ENCODE measurements at places on chromosomes 4 and X.

DNA sequence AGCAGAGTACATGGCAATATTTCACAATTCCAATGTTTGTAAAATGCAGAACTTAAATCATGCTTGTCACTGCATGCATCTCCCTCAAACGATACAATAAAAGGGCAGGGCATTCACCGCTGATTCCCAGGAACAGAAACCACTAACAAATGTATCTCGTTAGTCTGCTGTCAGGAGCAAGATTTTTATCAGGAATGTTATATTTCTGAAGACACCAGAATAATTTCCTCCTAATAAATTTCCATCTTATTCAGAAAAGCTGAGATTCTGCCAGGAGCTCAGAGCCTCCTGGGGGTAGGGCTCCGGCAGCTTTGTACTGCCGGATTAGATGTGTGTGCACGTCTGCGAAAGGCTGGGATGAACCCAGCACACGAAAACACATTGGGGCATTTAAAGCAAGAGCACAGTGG, 54.0 kb upstream of the LDB2 start:
- H3K27ac ChIP-seq, result no peak overlapping the region
- H3K27me3 ChIP-seq, result no peaks in the 10 kb centered on the region
- H3K4me1 ChIP-seq, result no peaks in the 10 kb centered on the region
- no peak overlapping the region for H3K4me3 ChIP-seq

- H3K27ac ChIP-seq, result no peak overlapping the region
- H3K4me1 ChIP-seq, result no peaks in the 10 kb centered on the region
- H3K36me3 ChIP-seq, result peaks cover 3% of the 10 kb centered on the region
These were observed 21.4 kb downstream of the HMX1 start for GRCh38 chr4:8850074-8850829.

- DNase-seq, result no peak
- H3K27ac ChIP-seq, result no peak overlapping the region
- H3K4me1 ChIP-seq, result no peaks in the 10 kb centered on the region
These were observed 27.8 kb upstream of the NXF3 start for GRCh38 chrX:103120748-103121147.

DNA sequence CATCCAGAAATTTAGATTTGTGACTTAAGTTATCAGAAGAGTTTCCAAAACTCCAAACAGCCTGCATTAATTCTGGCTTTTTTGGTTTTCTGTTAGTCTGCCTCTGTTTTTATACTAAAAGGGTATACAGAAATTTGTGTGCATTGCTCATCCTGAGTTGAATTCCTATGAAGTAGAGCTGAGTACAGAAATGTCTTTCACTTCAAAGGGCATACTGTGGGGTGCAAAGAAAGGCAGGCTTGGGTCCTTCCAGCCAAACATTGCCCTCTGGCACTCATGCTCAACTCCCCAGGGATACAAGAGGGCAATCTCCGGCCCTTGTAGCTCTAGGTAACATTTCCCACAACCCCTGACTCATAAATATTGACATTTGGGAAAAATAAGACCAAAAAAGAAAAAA, 27.6 kb upstream of the TMEM184C start:
- H3K27ac ChIP-seq, result no peak overlapping the region
- DNase-seq, result no peak
- H3K4me3 ChIP-seq, result no peak overlapping the region
- no peaks in the 10 kb centered on the region for H3K4me1 ChIP-seq

- H3K4me3 ChIP-seq, result no peak overlapping the region
- no peaks in the 10 kb centered on the region for H3K36me3 ChIP-seq
- no peak for DNase-seq
- no peaks in the 10 kb centered on the region for H3K4me1 ChIP-seq
These were observed 23.2 kb upstream of the TSR2 start for GRCh38 chrX:54416965-54417364.

DNA sequence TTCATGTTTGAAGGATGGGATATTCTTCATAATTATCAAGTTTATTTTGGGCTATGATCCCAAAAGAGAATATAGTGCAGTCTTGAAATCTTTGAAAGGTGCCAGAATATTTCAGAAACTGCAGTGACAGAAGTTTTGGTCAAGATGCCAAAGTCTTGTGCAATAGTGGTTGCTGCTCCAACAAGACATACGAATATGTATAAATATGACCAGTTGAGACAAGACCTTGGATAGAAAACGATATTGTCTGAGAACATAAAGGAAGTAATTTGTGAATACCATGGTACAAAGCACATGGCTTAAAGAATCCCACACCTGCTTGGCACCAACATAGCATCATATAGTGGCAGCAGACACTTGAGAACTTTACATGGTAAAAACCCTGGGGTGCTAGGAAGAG, 48.6 kb upstream of the AMELX start:
- H3K27me3 ChIP-seq, result peaks cover 8% of the 10 kb centered on the region
- H3K27ac ChIP-seq, result no peak overlapping the region
- H3K4me1 ChIP-seq, result no peaks in the 10 kb centered on the region

DNA sequence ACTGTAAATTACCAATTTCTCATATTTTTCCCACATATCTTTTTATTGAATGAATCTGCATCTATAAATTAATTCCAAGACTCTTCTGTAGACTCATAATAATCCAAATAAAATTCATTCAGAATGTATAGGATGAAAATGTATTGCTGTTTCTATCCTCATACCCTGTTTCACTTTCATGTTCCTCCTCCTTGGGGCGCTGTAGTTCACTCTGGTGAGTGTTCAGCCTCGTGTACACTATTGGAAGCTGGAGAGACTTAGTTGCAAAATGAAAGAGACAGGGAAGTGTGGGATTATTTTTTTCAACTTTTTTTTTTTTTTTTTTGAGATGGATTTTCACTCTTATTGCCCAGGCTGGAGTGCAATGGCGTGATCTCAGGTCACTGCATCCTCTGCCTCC, 296.1 kb downstream of the TLL1 start:
- H3K4me3 ChIP-seq, result no peak overlapping the region
- H3K27ac ChIP-seq, result no peak overlapping the region
- no peaks in the 10 kb centered on the region for H3K27me3 ChIP-seq
- no peaks in the 10 kb centered on the region for H3K36me3 ChIP-seq
- DNase-seq, result no peak

DNA sequence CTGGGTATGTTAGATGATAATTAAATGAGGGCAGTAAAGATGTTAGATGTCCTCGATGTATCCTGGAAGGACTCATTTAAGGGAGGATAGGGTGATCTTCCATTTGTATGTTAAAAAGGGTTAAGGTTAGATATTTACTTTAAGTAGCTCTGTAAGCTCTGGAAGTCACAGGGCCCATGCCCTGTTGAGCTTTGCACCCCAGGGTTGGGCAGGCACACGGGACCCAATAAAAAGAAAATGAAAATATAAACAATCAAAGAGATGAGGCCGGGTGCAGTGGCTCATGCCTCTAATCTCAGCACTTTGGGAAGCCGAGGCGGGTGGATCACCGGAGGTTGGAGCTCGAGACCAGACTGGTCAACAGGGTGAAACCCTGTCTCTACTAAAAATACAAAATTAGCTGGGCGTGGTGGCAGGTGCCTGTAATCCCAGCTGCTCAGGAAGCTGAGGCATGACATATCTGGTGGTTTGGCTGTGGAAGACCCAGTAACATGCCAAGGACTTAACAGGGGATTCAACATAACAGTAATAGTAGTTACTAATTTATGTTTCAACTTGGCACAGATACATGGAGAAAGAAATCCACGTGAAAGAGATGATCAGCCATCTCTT, 16.9 kb upstream of the PHEX start:
- DNase-seq, result no peak
- H3K4me3 ChIP-seq, result no peak overlapping the region
- H3K4me1 ChIP-seq, result peaks cover 6% of the 10 kb centered on the region
- H3K27me3 ChIP-seq, result no peaks in the 10 kb centered on the region
- H3K36me3 ChIP-seq, result peaks cover under 1% of the 10 kb centered on the region

DNA sequence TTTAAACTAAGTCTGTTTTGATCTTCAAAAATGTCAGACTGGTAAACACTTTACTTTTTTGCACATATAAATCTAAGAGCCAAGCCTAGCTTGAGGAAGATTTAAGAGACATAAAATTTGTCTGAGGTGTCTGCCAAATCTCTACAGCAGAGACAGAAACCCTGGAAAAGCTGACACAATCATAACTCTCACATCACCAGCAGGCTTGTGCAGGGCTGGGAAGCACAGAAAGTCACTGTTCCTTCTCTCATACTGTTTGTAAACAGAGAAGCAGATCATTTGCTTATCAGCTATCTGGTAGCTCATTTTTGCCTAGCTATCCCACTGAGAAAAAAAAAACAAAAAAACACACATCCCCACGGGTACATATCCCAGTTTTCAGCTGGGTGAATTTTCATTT, 7.0 kb downstream of the ENOX2 start:
- H3K27me3 ChIP-seq, result peaks cover 4% of the 10 kb centered on the region
- H3K27ac ChIP-seq, result no peak overlapping the region
- no peak overlapping the region for H3K4me3 ChIP-seq
- peaks cover 4% of the 10 kb centered on the region for H3K4me1 ChIP-seq
- H3K36me3 ChIP-seq, result peaks cover 9% of the 10 kb centered on the region

DNA sequence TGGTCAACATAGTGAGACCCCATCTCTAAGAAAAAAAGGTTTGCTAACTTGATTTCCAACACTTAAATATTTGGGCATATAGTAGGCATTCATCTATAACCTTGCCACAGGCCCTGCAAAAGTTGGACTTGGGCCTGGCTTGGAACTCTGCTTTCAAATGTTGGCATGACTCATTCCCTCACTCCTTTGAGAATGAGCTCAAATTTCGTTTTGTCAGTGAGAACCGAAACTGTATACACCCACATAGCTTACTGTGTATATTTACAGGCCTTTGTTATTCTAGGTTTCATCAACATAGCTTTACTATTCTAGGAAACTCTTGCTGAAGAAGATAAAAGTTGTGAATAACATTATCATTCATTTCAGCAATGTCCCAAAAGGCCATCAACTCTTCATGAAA, 88.7 kb upstream of the ELOVL6 start:
- DNase-seq, result no peak
- H3K4me3 ChIP-seq, result no peak overlapping the region
- no peak overlapping the region for H3K27ac ChIP-seq
- no peaks in the 10 kb centered on the region for H3K36me3 ChIP-seq
- H3K27me3 ChIP-seq, result peaks cover 12% of the 10 kb centered on the region

GRCh38 chr4:9764155-9764696, 17.2 kb upstream of the DRD5 start:
- H3K4me1 ChIP-seq, result no peaks in the 10 kb centered on the region
- H3K27ac ChIP-seq, result no peak overlapping the region
- no peak overlapping the region for H3K4me3 ChIP-seq
- no peaks in the 10 kb centered on the region for H3K36me3 ChIP-seq
- H3K27me3 ChIP-seq, result peaks cover 22% of the 10 kb centered on the region

- H3K4me3 ChIP-seq, result no peak overlapping the region
- no peaks in the 10 kb centered on the region for H3K4me1 ChIP-seq
- DNase-seq, result no peak
- no peak overlapping the region for H3K27ac ChIP-seq
These were observed 81.2 kb upstream of the GPM6B start for GRCh38 chrX:13898083-13898482.

DNA sequence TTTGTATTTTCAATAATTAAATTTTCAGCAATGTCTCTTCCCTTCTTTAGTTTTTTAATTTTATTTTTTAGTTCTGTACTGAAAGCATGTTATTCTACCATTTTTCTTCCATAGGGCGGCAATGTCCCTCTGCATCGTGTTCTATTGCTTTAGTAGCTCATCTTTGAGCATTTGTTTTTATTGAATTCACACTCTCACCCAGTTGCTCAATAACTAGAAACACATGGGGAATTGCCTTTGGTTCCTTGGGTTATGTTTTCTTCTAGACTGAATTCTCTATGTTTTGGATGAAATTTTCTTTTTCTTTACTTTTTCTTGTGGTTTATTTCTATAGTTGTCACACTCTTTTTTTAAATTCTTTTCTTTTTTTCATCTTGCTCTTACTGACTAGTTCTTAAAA, 233.8 kb upstream of the LDB2 start:
- no peaks in the 10 kb centered on the region for H3K36me3 ChIP-seq
- no peak overlapping the region for H3K27ac ChIP-seq
- no peak for DNase-seq
- H3K27me3 ChIP-seq, result no peaks in the 10 kb centered on the region
- H3K4me3 ChIP-seq, result no peak overlapping the region

GRCh38 chr4:151304226-151304625, 21.2 kb downstream of the SH3D19 start:
- H3K4me3 ChIP-seq, result no peak overlapping the region
- no peaks in the 10 kb centered on the region for H3K36me3 ChIP-seq
- H3K27ac ChIP-seq, result no peak overlapping the region
- H3K27me3 ChIP-seq, result peaks cover 4% of the 10 kb centered on the region
- no peak for DNase-seq

DNA sequence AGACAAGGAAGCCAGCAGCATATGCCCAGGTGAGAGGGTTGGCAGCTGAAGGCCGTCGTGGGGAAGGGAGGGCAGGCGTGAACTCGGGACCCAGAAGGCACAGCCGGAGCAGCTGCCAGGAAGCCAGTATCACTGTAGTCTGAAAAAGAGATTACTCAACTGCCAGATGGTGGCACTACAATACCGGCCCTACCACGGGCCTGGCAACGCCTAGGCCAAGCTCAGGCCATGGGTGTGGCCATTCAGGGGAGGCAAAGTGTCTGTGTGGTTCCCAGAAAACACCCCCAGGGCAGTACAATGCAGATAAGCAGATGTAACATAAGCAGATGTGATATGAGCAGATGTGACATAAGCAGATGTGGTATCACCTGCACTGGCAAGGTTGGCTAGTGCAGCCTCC, 236.0 kb downstream of the AFAP1 start:
- H3K4me1 ChIP-seq, result no peaks in the 10 kb centered on the region
- H3K27ac ChIP-seq, result no peak overlapping the region
- H3K36me3 ChIP-seq, result no peaks in the 10 kb centered on the region
- H3K27me3 ChIP-seq, result peaks cover 9% of the 10 kb centered on the region
- H3K4me3 ChIP-seq, result no peak overlapping the region

- H3K27me3 ChIP-seq, result no peaks in the 10 kb centered on the region
- H3K4me3 ChIP-seq, result no peak overlapping the region
- no peak overlapping the region for H3K27ac ChIP-seq
- DNase-seq, result no peak
These were observed 379.5 kb upstream of the FGF13 start for GRCh38 chrX:139091066-139091465.

DNA sequence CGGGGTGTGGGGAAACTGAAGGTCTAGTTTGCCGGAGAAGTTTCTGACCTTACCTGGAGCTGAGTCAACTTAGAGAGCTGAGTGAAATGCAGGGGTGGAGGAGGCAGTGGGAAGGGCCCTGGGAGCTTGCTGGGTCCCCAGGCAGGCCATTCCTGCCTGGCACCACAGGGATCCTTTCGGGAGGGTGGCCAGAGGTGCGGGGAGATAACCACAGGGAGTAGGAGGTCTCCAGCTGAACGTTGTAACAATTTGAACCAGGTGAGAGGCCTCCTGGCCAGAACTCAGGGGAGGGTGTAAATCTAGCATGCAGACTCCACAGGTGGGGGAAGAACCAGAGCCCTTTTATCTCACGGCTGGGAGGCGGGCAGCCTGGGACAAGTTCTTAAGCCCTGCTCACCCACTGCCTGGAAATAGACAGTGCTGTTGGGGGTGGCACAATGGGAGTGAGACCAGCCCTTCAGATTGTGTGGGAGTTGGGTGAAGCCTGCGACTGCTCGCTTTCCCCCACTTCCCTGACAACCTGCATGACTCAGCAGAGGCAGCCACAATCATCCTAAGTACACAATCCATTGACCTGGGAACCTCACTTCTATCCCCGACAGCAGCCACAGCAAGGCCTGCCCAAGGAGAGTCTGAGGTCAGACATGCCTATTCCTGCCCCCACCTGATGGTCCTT, 247.4 kb downstream of the ADGRA3 start:
- no peaks in the 10 kb centered on the region for H3K36me3 ChIP-seq
- H3K27me3 ChIP-seq, result no peaks in the 10 kb centered on the region
- H3K4me1 ChIP-seq, result no peaks in the 10 kb centered on the region
- H3K27ac ChIP-seq, result no peak overlapping the region
- no peak overlapping the region for H3K4me3 ChIP-seq

- no peak overlapping the region for H3K4me3 ChIP-seq
- H3K36me3 ChIP-seq, result no peaks in the 10 kb centered on the region
- H3K27ac ChIP-seq, result no peak overlapping the region
- DNase-seq, result no peak
- peaks cover 4% of the 10 kb centered on the region for H3K4me1 ChIP-seq
These were observed 44.5 kb upstream of the BLTP1 start for GRCh38 chr4:122107680-122108079.
